ENCODE measurements at places on chromosomes 6 and 20. TPM values are rescaled to one million over a fixed set of nuclear protein-coding genes. Genes with fewer than 3 reads are reported as not detected.

The TCF19 gene
- 8.8 TPM for total RNA-seq

The RNF144B gene
- total RNA-seq, result 6.9 TPM

The NOX3 gene
- not detected for total RNA-seq

The FAM184A gene
- total RNA-seq, result 3.4 TPM

The CLDN20 gene
- not detected for total RNA-seq

The BNIP5 gene
- not detected for total RNA-seq

The SIRPB1 gene
- total RNA-seq, result 2.5 TPM

The NFKBIL1 gene
- 14.2 TPM for total RNA-seq

The HLA-DPA1 gene
- total RNA-seq, result 82.3 TPM

The ABHD16B gene
- total RNA-seq, result not detected

The ARMH2 gene
- not detected for total RNA-seq

The ASIP gene
- not detected for total RNA-seq

The SAMD5 gene
- 3.2 TPM for total RNA-seq

The OCSTAMP gene
- not detected for total RNA-seq

The SEL1L2 gene
- total RNA-seq, result not detected

The KIAA1755 gene
- 2.7 TPM for total RNA-seq

The FRK gene
- total RNA-seq, result 3.9 TPM

The HLA-DMA gene
- total RNA-seq, result 27.7 TPM

The CST1 gene
- not detected for total RNA-seq

The PTCRA gene
- total RNA-seq, result not detected

The CRISP2 gene
- total RNA-seq, result not detected

The MYBL2 gene
- 1.7 TPM for total RNA-seq

The NTSR1 gene
- 0.49 TPM for total RNA-seq

The LGSN gene
- total RNA-seq, result not detected

The ARG1 gene
- total RNA-seq, result not detected

The TMEM217 gene
- not detected for total RNA-seq

The WFDC10B gene
- not detected for total RNA-seq

The VSTM2L gene
- total RNA-seq, result not detected

The BPIFA2 gene
- not detected for total RNA-seq

The ABCF1 gene
- 29.5 TPM for total RNA-seq

The SLC22A2 gene
- total RNA-seq, result not detected

The TREM2 gene
- 5.2 TPM for total RNA-seq

The PRPH2 gene
- not detected for total RNA-seq

The RHAG gene
- 2.5 TPM for total RNA-seq

The PM20D2 gene
- total RNA-seq, result 14.0 TPM

The MAP7 gene
- 9.3 TPM for total RNA-seq

The SCP2D1 gene
- not detected for total RNA-seq

The OR2H1 gene
- total RNA-seq, result not detected

The SYNDIG1 gene
- 3.2 TPM for total RNA-seq

The GPANK1 gene
- total RNA-seq, result 16.9 TPM

The EEF1A2 gene
- total RNA-seq, result 9.8 TPM

The ACSS1 gene
- 26.3 TPM for total RNA-seq

The MYO6 gene
- 20.4 TPM for total RNA-seq

The PPDPF gene
- total RNA-seq, result 198 TPM

The SLC22A23 gene
- 40.5 TPM for total RNA-seq

The NOTCH4 gene
- total RNA-seq, result 18.2 TPM

The HFE gene
- 7.6 TPM for total RNA-seq

The TOMM6 gene
- 105 TPM for total RNA-seq

The ANKRD66 gene
- total RNA-seq, result not detected

The ADTRP gene
- not detected for total RNA-seq

The QKI gene
- total RNA-seq, result 142 TPM

The BPIFA1 gene
- total RNA-seq, result not detected

The PFDN6 gene
- 9.1 TPM for total RNA-seq

The GMNN gene
- total RNA-seq, result 13.5 TPM

The TMEM170B gene
- 2.5 TPM for total RNA-seq

Data from vagina (tissue), 2 donors.